GM12891 (cell line): ENCODE measurements at places on chromosomes 7 and 10.

DNA sequence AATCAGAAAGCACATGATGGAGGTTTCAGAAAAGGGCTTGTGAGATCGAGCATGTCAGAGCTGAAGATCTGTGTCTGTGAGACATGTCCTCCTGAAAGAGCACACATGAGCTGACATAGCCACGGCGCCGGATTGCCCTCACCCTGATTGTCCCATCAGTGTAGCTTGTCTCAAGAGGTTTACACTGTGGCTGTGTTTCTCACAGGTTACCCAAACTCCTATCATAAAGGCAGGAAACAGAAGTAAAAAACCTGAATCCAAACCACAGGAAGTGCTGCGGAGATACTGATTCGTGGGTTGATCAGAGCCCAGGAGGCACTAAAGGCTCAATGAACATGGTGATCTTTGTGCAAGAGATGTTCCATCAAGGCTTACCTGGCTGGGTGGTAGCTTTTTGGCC, 3.9 kb upstream of the ATP6V0E2 start:
- no peak for DNase-seq

DNA sequence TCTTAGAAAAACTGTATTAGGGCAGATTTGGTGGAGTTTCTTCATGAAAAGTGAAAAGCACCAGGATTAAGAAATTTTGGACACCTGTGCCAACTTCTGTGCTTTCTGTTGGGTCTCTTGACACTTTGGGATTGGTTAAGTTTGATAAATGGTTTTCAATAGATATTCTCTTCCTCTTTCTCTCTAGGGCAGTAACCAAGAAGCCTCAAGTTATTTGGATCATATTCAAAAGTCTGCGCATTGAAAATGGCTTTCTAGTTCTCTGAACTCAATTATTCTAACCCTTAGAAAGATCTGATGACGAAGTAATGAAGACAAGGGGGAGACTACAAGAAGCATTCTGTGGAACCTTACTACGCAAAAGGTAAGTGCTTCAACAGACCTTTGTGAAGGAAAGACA, 144.0 kb upstream of the CCDC6 start:
- no peak for DNase-seq

DNA sequence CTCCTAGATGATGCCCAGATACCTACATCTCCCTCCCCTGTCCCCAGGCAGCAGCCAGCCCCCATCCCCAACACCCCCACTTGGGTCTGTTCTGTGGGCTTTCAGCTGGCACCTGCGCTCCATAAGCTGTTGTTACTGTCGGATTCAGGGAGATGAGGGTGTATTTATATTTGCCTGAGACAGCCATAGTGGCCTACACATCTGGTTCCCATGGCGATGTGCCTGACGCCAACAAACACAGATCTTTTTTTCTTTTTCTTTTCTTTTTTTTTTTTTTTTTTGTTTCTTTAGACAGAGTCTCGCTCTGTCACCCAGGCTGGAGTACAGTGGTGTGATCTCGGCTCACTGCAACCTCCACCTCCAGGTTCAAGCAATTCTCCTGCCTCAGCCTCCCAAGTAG, 73.1 kb downstream of the CLIP2 start:
- no peak for DNase-seq

GRCh38 chr7:40403703-40404476, 269.1 kb downstream of the SUGCT start:
- DNase-seq = no peak

GRCh38 chr10:123398180-123398591, 244.0 kb downstream of the BUB3 start:
- DNase-seq = peak; percentile 51

DNA sequence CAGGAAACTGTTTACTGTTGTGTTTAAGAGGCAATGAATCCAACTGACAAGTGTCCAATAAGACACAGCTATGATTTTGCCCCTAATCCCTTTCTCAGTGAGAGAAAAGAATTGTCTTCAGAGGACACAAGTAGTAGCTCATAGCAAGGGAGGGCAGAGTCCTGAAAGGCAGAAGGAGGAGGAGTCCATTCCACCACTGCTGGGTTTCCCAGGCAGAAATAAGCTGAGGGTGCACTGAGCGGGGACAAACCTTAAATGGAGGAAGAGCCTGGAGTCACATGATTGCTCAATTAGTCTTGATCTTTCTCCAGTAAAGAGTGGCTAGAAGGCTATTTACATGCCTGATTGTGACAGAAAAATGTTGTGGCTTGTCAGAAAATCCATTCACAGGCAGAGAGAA, 573.8 kb downstream of the POM121L12 start:
- DNase-seq = no peak

DNA sequence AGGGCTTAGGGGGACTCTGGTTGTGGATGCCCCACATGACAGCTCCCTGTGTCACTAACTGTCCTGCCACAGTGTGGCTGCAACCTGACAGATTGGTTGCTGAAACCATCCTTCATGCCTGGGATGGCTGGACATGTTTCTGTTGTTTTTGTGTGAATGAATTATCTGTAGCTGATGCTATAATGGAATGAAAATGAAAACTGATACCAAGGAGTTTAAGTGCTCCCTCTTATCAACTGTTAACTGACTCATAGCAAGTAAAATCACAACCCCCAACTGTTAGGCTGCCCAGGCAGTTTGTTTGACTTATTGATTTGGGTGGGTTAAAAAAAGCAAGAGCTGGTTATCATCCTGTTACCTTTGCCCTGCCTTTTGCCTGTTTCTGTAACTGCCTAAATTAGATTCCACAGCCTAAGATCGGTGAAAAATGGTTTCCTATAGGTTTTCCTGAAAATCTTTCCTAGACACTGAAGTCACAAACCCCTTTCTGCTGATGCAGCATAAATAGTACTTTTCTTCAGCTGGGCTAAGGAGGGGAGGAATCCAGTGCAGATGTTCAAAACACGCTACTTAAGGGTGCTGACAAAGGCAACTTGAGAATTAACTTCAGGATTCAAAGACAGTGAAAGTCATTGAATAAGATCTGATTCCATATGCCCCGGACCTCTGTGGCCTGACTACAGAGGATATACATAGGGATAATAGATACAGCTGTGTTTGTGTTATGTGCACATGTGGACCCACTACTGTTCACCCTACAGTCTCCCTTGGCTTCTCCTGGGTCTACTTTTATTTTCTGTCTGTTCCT, 5.7 kb downstream of the FRAT2 start:
- DNase-seq = no peak

GRCh38 chr7:98244871-98245270, 7.2 kb downstream of the TECPR1 start:
- no peak for DNase-seq

- peak; percentile 28 for DNase-seq
Observed at GRCh38 chr7:116211006-116211912, 920 bp downstream of the TES start.

DNA sequence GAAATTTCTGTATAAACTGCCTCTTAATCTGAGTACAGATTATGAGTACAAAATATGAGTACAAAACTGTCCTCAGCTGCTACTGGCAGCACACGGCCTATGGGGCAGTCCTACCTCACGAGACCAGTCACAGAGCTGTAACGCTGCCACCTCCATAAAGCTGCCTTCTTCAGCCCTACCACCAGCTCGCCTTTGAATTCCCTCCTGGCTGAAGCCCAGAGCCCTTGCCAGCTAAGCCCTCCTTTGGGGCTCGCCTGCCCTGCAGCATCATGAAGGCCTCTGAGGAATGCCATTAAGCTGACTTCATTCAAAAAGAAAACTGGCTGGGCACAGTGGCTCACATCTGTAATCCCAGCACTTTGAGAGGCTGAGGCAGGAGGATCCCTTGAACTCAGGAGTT, 180.0 kb upstream of the SH2B2 start:
- DNase-seq = no peak

DNA sequence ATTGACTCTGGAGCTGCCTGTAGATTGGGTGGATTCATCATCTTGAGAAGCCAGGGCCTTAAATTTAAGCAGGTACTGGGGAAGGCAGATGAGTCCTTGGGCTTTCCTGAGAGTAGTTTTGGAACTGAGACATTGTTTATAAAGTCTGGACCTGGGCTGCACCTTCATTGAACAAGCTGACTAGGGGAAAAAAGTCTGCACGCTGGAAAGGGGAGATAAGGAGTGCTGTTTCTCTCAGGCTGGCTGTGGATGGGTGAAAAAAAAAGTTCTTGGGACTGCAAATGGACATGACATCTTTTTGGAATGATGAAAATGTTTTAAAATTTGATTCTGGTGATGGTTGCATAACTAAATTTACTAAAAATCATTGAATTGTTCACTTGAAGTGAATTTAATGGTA, 12.0 kb downstream of the SEC24C start:
- no peak for DNase-seq

GRCh38 chr10:79140855-79141254, 72.1 kb downstream of the ZMIZ1 start:
- no peak for DNase-seq

DNA sequence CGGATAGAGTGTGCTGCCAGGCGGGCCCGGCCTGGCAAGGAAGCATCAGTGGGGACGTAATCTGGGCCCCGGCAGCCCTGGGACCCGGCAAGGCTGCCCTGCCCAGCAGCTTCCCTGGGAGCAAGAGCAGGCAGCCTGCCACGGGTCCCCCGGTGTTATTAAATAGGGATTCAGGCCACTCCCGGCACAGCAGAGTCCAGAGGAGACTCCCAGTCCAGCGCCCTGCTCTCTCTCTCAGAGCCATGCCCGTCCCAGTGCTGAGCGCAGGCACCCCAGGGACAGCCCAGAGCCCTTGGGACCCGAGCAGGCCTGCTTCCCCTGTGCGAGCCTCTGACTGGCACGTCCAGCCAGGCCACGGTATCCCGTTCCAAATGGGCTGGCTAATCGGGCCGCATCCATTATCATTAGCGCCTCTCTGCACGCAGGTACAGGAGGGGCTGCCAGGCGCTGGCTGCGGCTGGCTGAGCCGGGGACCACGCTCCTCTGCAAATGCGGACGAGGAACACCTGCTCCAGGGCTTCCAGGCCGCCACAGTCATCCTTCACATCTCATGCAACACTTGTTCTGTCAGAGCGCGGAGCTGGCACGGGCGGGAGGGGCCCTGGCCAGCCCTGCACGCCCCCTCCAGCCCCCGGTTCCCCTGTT, 344.2 kb upstream of the MKI67 start:
- DNase-seq = no peak

GRCh38 chr7:156969972-156970420, 20.5 kb downstream of the NOM1 start:
- DNase-seq = no peak

GRCh38 chr10:71671994-71672946, 47.3 kb downstream of the C10orf105 start:
- DNase-seq = no peak

DNA sequence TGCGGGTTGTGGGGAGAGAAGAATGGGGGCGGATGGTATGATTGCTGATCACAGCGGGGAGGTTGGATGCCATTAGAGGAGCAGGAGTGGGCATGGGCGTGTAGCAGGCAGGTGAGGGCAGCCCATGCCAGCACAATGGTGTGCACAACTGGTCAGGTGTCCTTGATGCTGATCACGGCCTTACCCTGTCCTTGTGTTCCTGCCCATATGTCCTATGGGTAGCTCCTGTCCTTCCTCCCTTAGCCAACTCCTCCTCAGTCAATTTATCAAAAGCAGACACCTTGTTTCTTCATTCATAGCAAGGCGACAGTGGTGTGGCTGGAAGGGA, 30.7 kb downstream of the WDR86 start:
- peak; percentile 6 for DNase-seq

DNA sequence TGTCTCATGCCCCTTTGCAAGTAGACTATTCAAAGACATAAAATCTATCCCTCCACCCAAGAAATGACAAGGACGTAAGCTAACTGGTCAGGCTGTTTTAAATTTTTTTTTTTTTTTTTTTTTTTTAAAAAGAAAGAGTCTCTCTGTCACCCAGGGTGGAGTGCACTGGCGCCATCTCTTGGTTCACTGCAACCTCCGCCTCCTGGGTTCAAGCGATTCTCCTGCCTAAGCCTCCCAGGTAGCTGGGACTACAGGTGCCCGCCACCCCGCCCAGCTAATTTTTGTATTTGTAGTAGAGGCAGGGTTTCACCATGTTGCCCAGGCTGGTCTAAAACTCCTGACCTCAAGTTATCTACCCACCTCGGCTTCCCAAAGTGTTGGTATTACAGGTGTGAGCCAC, 11.2 kb downstream of the TRA2A start:
- DNase-seq = no peak

GRCh38 chr7:130966246-130967009, 232.4 kb upstream of the KLF14 start:
- DNase-seq = no peak

GRCh38 chr10:6399231-6399741, 180.8 kb downstream of the PRKCQ start:
- no peak for DNase-seq

DNA sequence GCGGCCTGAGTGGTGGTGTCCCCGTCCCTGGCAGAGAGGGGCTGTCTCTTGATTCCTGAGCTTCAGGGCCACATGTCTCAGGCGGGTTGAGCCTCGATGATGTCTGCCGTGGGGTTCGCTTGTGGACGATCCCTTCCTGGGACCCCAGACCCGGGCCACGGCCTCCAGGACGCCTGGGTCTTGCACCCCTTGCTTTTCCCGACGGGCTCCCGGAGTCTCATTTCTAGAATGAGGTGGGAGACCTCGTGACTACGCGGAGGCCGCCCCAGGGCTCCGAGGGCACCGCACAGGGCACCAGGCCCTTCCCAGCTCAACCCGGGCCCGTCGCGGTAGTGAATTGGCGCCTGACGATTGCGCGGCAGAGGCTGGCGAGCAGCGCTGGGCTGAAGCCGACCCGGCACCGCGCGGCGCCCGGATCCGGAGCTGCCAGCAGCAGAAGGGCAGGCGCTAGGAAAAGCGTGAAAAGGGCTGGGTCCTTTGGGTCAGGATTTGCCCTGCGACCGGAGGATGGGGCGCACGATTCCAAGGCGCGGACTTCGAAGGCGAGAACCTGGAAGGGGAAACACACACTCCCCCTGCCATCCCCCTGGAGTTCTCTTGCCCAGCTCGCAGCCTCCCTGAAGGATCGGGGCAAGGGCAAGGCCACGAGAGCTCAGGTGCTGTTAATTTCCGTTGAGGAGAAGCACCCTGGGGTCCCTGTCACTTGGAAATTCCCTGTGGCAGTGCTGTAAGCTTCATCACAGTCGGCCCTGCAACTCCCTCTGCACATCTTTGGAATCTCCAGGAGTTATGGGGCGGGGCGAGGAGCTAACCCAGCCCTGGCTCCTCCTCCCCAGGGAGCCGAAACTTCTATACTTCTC, 15.5 kb downstream of the TLX1 start:
- DNase-seq = no peak

DNA sequence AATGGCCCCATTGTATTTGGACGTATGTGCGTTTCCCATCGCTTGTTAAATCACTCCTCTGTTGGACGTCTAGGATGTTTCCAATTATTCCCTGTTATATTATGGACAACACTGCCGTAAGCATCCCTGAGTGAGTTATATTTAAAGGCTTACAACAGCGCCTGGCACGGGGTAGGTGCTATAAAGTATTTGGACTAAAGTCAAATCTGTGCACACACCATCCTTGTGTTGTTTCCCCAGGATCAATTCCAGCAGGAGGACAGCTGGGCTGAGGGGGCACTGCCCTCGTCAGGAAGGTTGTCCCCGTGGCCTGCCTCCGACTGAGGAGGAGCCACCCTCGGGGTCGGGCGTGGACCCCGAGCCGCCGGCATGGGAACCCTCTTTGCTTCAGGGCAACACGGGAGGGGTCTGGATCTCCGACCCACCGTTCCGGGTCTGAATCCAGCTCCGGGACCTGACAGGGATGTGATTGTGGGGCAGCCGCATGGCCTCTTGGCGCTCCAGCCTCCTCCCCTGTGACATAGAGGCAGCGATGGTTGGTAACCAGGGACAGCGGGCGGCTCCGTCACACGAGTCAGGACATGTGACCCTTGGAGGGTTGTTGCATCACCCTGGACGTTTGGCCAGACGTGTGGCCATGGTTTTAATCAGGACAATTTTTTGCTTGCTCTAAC, 1.5 kb upstream of the JAKMIP3 start:
- no peak for DNase-seq
